NCI-H524 treated with DMSO at 0.1 percent for 48 hours (cell line): ENCODE measurements at places on chromosomes 7 and 10.

DNA sequence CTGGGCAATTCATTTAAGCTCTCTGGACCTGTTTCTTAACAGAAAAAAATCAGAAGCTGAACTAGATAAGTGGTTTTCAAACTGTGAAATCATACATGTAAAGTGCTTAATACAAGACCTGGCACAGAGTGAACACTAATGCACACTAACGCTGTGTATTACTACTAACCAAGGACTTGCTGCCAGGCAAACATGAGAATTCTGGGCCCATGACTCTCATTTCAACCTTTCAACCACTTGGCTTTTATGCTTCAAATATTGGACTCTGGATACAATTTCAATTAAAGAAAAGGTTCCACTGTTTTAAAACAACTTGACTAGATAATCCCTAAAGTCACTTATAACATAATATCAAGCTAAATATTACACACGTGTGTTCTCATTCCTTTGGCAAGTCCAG is 73.4 kb downstream of the SRPK2 start:
- no peak for DNase-seq

DNA sequence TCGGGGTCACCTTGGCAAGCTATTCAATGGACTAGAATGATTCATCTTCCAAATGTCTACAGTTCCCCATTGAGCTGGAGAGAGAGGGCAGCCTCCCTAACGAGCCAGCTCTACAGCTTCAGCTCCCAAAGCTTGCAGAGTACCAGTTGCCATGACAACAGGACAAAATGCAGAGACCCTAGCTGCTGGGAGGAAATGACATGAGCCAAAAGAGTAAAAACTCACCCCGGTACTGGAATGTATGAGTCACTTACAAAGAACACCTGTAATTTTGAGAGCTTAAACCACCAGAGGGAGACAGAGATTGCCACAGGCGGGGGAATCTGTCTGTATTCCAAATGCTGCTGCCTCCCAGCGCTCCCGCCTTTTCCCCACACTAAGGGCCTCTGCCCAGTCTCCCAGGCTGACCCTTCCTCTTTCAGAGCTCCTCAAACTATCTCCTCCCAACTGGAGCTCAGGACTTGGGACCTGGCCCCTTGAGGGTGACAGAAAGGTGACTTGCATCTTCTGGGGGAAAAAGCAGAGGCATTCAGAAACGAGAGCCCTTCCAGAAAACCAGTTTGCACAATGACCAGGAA is 95.5 kb downstream of the CUL2 start:
- DNase-seq: no peak

- no peak for DNase-seq
These were observed 115.5 kb upstream of the CREB5 start for GRCh38 chr7:28296571-28297483.

DNA sequence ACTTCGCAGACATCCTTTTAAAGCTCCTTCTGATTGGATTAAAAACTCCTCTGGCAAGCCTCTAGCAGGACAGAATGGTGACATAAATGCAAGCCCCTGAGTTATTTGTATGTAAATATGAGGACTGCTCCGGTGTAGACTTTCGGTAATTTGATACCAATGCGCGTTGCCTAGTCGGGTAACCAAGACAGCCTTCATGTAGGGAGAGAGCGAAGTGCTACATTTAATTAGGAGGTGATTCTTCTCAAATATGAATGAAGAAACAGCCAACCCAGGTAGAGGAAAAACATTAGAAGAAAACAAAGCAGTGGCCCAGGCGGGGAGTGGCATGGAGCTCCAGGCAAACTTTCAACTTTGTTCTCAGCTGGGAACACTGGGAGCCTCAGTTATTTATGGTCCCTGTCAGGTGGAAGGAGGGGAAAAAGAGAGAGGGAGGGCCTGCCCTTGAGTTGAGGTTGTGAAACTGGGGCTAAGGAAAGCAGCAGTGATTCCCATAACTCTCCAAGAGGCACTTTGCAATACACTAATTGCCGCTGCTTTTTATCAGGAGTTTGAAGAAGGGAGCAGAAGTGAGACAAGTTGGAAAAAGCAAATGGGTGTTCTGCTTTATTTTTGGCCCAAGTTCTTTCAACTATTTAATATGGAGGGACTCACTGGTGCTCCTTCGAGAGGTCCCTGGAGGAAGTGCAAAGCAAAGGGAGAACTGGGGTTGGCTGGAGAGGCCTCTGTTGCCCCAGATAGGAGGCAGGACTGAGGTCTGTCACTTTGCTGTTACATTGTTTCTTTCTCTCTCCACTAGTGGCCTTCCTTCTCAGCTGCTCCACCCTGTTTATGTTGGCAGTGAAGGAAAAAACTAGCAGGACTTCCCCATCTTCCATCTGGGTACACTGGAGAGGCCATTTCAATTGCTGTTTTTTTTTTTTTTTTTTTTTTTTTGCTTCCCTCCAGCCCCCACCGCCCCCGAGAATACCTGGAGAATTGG is 234.6 kb upstream of the CCDC6 start:
- DNase-seq: no peak

GRCh38 chr7:66050990-66051448 is 24.6 kb upstream of the ASL start:
- peak; percentile 85 for DNase-seq

GRCh38 chr7:135001390-135002165 is 15.3 kb downstream of the AGBL3 start:
- no peak for DNase-seq

DNA sequence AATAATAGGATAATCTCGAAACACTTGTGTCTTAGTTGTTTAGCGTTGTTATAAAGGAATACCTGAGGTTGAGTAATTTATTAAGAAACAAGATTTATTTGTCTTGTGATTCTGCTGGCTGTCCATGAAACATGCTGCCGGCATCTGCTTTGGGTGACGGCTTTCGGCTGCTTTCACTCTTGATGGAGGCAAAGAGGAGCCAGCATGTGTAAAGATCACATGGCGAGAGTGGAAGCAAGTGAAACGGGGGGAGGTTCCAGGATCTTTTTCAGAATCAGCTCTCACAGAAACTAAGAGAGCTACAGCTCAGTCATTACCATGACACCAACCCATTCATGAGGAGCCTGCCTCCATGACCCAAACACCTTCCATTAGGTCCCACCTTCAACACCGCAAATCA is 402.8 kb downstream of the CDC14C start:
- DNase-seq: no peak

- DNase-seq: no peak
These were observed 181.2 kb downstream of the KCNMA1 start for GRCh38 chr10:77456414-77456813.

DNA sequence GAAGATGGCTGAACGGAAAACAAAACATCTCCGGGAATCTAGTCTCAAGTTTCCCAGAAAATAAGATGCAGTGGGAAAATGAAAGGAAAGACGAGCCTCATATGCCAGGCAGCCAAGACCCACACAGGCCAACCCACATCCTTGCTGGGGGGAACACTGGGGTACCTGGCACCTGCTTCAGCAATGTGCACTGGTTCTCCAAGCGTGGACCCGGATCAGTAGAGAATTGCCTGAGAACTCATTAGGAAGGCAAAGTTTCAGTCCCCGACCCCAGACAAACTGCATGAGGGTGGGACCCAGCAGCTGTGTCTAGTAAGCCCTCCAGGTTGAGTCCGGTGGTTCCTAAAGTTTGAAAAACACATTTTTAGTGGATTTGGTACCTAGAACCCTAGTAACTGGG is 18.4 kb downstream of the FAM53B start:
- DNase-seq: no peak

DNA sequence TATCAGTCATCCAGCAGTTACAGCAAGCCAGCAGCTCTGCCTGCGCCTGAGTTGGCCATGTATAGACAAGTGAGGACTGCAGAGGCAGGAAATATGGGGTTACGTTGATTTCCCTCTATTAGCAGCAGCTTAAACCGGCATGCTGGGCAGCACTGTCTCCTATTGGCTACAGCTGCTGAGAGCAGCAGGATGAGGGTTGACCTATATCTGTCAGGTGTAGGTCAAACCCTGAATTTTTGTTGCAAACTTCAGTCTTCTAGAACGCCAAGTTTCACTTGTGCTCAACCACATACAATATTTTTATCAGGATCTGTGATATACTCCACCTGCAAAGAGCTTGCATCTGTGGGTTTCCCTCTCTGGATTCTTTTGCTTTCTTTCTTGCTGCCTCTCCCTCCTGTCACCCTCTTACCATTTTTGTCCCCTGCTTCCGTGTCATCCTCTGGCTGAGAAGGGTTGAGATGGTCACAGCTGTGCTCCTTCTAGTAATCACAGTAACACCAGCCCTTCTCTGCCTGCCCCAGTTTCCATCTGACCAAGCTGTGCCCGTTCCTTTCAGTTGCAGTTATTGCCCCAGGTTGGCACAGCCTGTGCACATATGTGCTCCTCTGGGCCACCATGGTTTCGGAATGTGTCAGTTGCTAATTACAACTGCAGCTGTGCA is 23.8 kb upstream of the GLCCI1 start:
- DNase-seq: no peak

DNA sequence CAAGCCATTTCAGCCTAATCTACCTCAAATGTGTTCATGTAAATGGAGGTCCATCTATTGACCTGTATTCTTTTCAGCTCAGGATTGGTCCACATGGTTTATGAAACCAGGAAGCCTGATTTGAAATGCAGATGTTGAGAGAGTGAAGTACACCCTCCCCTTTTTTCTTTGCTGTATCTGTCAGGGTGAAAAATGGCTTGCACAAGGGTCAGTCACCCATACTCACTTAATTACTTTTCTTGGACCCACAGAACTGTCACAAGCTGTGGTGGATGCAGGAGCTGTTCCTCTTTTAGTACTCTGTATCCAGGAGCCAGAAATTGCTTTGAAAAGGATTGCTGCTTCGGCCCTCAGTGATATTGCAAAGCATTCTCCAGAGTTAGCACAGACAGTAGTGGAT is 41.2 kb downstream of the SPAG6 start:
- no peak for DNase-seq

DNA sequence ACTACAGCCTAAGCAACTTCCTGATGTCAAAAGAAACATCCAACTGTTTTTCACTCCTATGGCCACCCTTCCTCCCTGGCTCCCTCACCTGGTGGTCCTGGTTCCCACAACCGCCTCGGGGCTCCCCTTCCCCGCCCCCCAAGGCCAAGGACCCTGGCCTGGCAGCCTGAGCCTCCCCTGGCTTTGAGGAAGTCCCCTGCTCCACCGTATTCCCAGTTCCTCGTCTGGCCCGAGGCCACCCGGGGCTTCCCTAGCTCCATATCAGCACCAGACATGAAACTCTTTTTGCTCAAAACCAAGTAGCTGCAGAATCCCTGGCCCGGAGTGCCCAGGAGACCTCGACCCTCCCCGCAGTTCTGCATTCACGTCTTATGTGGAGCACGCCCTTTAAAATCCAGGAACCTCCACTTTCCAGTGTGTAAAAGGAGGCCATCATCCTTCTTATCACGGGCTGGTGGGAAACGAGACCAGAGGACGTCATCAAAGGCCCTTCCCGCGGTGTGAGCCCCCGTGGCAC is 82.9 kb downstream of the PRKAG2 start:
- no peak for DNase-seq

- peak; percentile 0 for DNase-seq
These were observed 56.2 kb upstream of the TM9SF3 start for GRCh38 chr10:96642973-96643372.

DNA sequence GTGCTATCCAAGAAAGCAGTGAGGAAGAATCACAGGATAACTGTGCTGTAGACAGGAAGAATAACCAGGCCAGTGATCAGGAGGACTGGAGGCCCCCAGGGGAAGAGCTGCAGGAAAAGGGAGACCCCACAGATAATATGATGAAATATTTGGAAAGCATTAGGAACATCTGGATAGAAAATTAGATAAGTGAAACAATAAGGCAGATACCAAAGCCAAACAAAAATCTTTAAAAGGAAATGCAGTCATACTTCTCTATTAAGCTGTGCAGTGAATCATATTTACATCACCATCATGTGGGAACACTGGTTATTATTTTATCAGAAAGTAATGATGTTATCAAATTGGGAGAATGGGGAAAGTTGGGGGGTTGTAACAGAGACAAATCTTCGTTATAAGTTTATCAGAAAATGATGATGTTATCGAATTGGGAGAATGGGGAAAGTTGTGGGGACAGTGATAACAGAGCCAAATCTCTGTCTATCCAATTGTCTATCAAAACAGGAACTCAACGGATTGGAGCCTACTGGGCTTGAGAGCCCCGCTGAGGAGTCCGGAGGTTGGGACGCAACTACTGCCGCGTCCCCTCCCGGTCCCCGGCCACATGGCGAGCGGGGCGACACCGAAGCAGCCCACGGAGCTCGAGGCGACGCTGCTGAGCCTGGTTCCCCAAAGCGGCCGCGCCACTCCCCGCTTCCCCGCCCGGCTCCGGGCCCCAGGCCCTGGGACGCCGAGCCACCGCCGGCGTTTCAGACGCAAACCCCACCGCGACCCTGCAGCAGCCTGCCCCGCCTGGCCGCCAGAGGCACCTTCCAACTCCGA is 14.0 kb upstream of the RALA start:
- no peak for DNase-seq

DNA sequence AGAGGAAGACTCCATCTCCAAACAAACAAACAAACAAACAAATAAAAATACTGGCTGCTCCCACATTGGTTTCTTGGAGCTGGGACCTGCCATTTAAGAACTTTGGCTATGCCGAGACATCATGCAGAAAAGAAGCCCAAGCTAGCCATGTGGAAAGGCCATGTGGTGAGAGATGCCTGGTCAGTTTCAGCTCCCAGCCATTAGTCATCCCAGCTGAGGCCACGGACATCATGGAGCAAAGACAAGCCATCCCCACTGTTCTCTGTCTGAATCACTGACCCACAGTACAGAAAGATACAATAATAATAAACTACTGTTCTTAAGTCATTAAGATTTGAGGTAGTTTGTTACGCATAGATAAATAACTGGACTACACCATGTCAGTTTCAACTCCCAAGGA is 70.0 kb upstream of the PCBD1 start:
- DNase-seq: no peak

DNA sequence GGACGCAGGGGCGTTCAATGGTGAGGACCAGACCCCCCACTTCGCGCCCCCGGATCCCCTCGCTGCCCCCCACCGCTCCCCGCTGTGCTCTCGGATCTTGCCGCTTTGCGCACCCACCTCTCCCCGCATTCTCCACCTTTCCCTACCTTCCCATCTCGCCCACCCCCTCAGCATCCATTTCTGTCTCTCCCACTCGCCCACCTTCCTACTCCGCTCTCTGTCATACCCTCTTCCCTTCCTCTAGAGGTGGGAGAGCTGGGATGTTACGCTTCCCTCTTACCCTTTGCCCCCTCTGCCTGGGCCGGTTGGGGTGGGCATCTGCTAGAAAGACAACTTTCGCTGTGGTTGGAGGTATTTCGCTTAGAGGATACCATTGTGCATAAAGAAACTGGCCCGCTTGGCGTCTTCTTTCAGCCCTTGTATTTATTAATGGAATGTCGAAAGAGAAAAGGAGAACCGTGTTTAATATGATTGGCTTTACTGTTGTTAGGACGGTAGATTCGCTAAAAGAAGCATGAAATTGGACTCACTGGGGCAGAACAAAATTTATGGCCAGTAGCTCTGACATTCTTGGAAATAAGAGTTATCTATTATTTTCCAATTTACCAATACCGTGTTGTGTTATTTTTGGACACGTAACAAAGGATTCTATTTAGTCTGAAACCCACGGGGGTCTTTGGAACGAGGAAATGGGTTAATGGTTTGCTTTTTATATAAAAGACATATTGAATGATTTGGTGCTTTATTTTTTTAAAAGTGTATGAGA is 873 bp downstream of the PRKAR2B start:
- DNase-seq: no peak

- DNase-seq: no peak
These were observed 93.5 kb upstream of the KIAA1217 start for GRCh38 chr10:24115403-24115802.

- DNase-seq: no peak
These were observed 71.3 kb upstream of the CPXM2 start for GRCh38 chr10:123962756-123963530.
